Neural crest cell (in vitro differentiated cells): ENCODE measurements at places on chromosomes 6 and 20. TPM values are rescaled to one million over a fixed set of nuclear protein-coding genes. Genes with fewer than 3 reads are reported as not detected.

GRCh38 chr20:1326031-1326930 lies 2.7 kb downstream of the SDCBP2 start:
- no peak overlapping the region for H3K4me3 ChIP-seq
- no peaks in the 10 kb centered on the region for H3K27me3 ChIP-seq
- no peak overlapping the region for H3K27ac ChIP-seq
- no peaks in the 10 kb centered on the region for H3K36me3 ChIP-seq
- no peaks in the 10 kb centered on the region for H3K4me1 ChIP-seq

DNA sequence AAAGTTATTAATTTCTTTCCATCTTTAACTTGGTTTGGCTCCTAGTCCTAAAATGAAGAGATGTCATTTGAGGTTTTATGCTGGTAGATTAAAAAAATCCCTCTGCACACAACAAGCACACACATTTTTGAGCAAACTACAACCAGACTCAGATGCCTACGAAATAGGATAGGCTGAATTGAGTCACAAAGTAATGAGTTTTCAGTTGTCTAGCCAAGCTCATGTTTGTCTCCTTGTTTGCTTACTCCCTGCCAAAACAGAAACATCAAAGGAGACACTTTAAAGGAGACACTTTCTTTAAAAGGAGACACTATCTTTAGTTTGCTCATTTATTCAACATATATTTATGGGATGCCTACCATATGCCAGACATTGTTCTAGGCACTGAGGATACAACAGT lies 56.2 kb downstream of the TPBG start:
- DNase-seq: no peak
- no peaks in the 10 kb centered on the region for H3K27me3 ChIP-seq
- peaks cover 5% of the 10 kb centered on the region for H3K4me1 ChIP-seq
- H3K27ac ChIP-seq: no peak overlapping the region

- no peak overlapping the region for H3K27ac ChIP-seq
- H3K27me3 ChIP-seq: peaks cover 71% of the 10 kb centered on the region
- no peak for DNase-seq
Observed at GRCh38 chr6:72626126-72626525, 4.3 kb downstream of the KCNQ5 start.

GRCh38 chr6:34093206-34093605 lies 52.7 kb downstream of the GRM4 start:
- no peaks in the 10 kb centered on the region for H3K4me1 ChIP-seq
- no peaks in the 10 kb centered on the region for H3K36me3 ChIP-seq
- DNase-seq: no peak
- H3K27ac ChIP-seq: no peak overlapping the region
- no peak overlapping the region for H3K4me3 ChIP-seq

DNA sequence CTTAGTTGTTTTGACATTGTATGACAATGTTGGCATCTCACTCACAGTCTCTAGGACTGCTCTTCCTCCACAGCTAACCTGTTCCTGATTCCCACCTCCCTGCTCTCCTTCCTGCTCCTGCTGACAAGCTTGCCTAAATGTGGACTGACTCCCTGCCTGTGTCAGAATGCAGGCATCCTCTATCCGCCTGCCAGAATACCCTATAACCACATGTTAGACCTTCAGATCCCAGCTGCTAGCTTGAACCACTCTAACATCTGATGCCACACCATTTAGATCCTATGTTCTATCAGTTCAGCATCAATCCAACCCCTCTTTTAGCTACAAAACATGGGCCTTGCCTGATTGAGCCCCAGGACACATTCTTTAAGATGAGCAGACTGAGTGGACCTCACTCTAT lies 12.2 kb downstream of the FILIP1 start:
- no peaks in the 10 kb centered on the region for H3K4me1 ChIP-seq
- no peak overlapping the region for H3K4me3 ChIP-seq
- no peaks in the 10 kb centered on the region for H3K27me3 ChIP-seq
- no peak for DNase-seq
- no peak overlapping the region for H3K27ac ChIP-seq

- H3K4me1 ChIP-seq: peaks cover 10% of the 10 kb centered on the region
- H3K4me3 ChIP-seq: no peak overlapping the region
- H3K27ac ChIP-seq: no peak overlapping the region
- no peak for DNase-seq
Observed at GRCh38 chr6:101907356-101908217, 514.1 kb downstream of the GRIK2 start.

DNA sequence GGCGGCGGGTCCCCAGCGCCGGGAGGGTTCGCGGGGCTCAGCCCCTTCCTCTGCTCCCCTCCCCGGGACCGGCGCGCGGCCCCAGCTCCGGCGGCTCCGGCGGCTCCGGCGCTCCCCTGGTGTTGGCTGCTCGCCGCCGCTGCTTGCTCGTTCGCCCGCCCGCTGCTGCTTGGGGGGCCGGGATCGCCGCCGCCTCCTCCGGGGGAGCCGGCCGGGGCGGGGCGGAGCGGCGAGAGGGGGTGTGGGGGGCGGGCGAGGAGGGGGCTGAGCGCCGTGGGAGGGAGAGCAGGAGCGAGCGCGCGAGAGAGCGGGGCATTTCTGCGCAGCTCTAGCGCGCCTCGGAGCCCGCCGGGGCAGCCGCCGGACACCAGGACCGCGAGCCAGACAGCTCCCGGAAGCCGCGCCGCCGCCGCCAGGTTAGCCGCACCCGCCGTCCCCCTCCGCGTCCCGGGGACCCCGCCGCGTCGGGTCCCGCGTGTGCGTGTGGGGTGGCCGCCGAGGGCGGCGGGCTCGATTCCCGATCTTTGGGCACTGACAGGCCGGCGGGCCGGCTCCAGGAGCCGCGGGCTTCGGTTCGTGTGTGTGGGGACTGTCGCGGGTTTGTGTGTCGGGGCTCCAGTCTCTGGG lies 62.0 kb upstream of the EPB41L1 start:
- peaks cover 24% of the 10 kb centered on the region for H3K4me1 ChIP-seq
- no peaks in the 10 kb centered on the region for H3K36me3 ChIP-seq
- no peak overlapping the region for H3K27ac ChIP-seq
- peak; percentile 30 for DNase-seq
- peak overlapping the region; percentile 87 for H3K4me3 ChIP-seq

DNA sequence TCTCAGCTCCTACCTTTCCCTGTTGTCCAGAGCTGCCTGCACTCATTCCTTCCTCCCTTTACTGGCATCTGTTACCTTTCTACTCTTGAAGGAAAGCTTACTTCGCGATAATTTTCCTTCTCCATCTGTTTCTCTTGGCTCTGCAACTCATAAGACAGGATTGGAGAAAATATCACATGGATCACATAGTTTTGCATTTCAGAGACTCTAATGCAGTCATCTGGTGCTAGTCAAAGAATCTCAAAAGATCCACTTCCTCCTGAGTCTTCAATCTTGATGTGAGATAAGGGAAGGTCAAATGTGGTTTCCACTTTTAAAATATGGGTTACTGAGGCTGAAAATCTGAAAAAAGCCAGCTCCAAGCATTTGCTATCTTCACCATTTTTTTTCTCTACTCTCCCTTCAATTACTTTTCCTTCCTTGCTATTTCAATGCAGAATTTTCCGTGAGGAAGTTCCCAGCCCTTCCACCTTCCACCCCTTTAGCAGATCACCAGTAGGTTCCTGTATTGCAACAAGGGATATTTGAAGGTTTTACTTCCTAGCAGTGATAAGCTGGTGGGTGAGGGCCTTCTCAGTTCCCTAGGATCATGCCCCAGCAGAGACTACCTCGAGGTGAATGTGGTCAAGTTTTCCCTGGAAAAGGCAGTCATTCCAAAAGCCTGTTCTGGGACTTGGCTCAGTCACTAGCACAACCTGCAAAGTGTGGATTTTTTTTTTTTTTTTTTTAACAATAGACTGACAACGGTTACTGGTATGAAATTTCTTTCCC lies 62.8 kb upstream of the LRRC1 start:
- no peak for DNase-seq
- H3K27ac ChIP-seq: peak overlapping the region; percentile 69
- peaks cover 7% of the 10 kb centered on the region for H3K4me1 ChIP-seq
- H3K27me3 ChIP-seq: no peaks in the 10 kb centered on the region
- H3K4me3 ChIP-seq: no peak overlapping the region

DNA sequence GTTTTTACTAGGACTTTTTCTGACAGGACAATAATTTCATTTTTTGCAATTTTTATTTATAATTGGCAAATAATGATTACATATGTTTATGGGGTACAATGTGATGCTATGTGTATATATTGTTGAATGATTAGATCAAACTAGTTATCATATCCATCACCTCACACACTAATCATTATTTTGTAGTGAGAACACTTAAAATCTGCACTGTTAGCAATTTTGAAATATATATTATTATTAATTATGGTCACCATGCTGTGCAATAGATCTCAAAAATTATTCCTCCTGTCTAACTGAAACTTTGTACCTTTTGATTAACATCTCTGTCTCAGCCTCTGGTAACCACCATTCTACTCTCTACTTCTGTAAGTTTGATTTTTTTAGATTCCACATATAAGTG lies 378.7 kb downstream of the PLCB1 start:
- H3K27ac ChIP-seq: no peak overlapping the region
- no peaks in the 10 kb centered on the region for H3K27me3 ChIP-seq
- DNase-seq: no peak
- H3K4me1 ChIP-seq: no peaks in the 10 kb centered on the region

GRCh38 chr6:116922853-116923548 lies 46.0 kb downstream of the RFX6 start:
- H3K4me3 ChIP-seq: no peak overlapping the region
- peaks cover 4% of the 10 kb centered on the region for H3K27me3 ChIP-seq
- no peak for DNase-seq
- no peaks in the 10 kb centered on the region for H3K4me1 ChIP-seq
- H3K27ac ChIP-seq: no peak overlapping the region
- H3K36me3 ChIP-seq: no peaks in the 10 kb centered on the region

DNA sequence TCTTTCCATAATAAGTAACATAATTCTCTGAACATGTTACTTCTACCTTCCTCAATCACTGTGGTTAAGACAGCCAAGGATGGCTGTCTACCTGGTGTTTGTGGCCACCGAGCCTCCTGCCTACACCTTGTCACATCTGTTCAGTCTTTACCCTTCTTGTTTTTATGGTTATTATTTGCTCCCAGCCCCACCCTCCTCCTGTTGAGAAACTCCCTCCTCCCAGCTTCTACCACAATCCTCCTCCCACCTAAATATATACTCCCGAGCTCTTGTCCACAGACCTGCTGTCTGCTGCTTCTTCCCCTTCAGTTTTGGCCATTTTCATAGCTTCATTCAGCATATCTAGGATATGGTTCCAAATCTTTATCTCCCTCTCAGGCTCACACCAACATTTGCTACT lies 35.7 kb upstream of the GABRR1 start:
- DNase-seq: no peak
- no peaks in the 10 kb centered on the region for H3K4me1 ChIP-seq
- no peaks in the 10 kb centered on the region for H3K27me3 ChIP-seq
- H3K36me3 ChIP-seq: no peaks in the 10 kb centered on the region

DNA sequence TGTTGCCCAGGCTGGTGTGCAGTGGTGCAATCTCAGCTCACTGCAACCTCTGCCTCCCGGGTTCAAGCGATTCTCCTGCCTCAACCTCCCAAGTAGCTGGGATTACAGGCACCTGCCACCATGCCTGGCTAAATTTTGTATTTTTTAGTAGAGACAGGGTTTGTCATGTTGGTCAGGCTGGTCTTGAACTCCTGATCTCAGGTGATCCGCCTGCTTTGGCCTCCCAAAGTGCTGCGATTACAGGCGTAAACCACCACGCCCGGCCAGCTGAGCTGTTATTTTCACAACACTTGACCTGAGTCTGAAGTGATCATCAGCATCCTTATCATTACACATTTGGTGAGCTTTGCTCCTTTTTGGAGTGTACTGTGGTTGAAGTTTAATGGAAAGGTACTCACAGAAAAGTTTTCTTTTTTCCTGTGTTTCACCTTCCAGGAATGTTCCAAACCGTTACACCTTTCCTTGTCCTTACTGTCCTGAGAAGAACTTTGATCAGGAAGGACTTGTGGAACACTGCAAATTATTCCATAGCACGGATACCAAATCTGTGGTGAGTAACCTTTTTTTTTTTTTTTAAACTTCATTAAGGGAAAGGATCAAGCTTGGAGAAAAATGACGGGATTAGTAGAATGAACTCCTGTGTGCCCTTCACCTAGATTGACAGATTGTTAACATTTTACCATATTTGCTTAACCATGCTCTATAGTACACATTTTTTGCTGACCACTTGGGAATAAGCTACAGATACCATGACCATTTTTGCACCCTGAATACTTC lies 9.7 kb downstream of the RNF114 start:
- no peak overlapping the region for H3K4me3 ChIP-seq
- H3K36me3 ChIP-seq: peaks cover 16% of the 10 kb centered on the region
- no peak for DNase-seq
- H3K27me3 ChIP-seq: no peaks in the 10 kb centered on the region
- no peak overlapping the region for H3K27ac ChIP-seq

The PSORS1C1 gene
- not detected in 2 replicates for total RNA-seq

DNA sequence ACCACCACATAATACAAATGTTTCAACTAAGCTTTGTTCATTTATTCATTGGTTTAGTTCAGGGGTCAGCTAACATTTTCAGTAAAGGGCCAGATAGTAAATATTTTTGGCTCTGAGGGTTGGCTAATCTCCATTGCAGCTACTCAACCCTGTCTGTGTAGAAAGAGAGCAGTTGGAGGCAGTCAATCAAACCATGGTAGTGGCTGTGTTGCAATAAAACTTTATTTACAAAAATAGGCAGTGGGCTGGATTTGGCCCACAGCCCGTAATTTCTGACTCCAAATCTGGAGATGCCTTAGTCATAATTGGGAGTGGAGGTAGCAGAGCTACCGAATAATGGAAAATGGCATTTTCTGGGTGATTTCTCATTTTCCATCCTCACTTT lies 242.5 kb upstream of the ZFP64 start:
- H3K4me1 ChIP-seq: no peaks in the 10 kb centered on the region
- no peaks in the 10 kb centered on the region for H3K36me3 ChIP-seq
- no peak overlapping the region for H3K27ac ChIP-seq
- no peak overlapping the region for H3K4me3 ChIP-seq
- H3K27me3 ChIP-seq: no peaks in the 10 kb centered on the region

DNA sequence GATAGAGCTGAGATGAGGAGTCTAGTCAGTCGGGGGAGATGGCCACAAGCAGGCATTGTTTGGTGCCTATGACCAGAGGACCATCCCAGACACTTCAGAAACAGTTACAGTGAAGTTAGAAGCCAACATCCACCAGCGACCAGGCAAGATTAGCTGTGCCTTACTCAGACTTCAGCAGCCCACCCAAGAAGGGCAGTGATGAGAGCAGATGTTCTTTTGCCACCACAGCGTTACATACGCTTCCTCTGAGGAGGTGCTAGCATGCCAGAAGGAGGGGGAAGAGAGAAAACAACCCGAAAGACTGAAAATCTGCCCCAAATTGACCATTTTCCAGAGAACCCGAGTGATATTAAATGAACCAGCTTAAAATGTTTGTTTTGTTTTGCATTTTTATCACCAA lies 186.8 kb downstream of the PRL start:
- H3K27ac ChIP-seq: no peak overlapping the region
- no peaks in the 10 kb centered on the region for H3K4me1 ChIP-seq
- no peak overlapping the region for H3K4me3 ChIP-seq
- DNase-seq: no peak
- no peaks in the 10 kb centered on the region for H3K36me3 ChIP-seq
- H3K27me3 ChIP-seq: no peaks in the 10 kb centered on the region
